ENCODE measurements at places on chromosomes 12 and 14.

DNA sequence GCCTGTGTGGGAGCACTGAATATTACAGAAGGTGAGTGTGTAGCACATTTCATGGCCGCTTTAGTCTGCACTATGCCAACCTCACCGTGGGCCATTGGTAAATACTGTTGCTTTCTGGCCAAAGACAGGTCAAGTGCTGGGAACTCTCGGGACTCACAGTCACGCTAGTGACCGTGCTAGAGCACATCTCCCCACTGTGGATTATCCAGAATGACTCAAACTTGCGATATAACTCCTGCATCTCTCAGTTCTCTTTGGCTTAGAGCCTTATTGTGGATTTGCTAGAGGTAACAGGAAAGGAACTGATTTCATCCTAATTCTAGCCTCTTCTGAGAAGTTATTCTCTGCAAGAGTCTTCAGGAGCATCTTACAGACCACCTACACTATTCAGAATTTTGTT lies 86.5 kb downstream of the DAD1 start:
- no peaks in the 10 kb centered on the region for H3K27me3 ChIP-seq
- no peaks in the 10 kb centered on the region for H3K36me3 ChIP-seq
- no peak overlapping the region for H3K27ac ChIP-seq
- DNase-seq = no peak
- no peak overlapping the region for H3K4me3 ChIP-seq

DNA sequence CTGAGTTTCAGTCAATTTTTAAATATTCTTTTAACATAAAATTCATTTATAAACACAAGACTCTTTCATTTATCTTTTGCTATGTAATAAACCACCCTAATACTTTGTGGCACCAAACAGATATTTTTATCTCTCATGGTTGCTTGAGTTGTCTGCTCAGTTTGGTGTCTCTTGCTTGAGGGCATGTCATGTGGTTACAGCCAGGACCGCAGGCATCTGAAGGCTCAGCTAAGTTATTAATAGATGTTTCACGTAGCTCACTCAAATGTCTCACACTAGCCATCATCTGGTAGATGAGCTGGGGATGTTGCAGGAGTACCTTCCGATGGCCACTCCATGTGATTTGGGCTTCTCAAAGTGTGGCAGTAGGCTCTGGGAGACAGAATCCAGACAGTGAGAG lies 597.8 kb downstream of the ETNK1 start:
- no peak overlapping the region for H3K27ac ChIP-seq
- no peaks in the 10 kb centered on the region for H3K27me3 ChIP-seq
- no peaks in the 10 kb centered on the region for H3K36me3 ChIP-seq
- no peak for DNase-seq
- H3K4me1 ChIP-seq = no peaks in the 10 kb centered on the region
- no peak overlapping the region for H3K4me3 ChIP-seq

- H3K27me3 ChIP-seq = no peaks in the 10 kb centered on the region
- no peak overlapping the region for H3K4me3 ChIP-seq
- no peaks in the 10 kb centered on the region for H3K36me3 ChIP-seq
- H3K27ac ChIP-seq = no peak overlapping the region
These were observed 923.5 kb downstream of the BCL11B start for GRCh38 chr14:98348505-98348904.

DNA sequence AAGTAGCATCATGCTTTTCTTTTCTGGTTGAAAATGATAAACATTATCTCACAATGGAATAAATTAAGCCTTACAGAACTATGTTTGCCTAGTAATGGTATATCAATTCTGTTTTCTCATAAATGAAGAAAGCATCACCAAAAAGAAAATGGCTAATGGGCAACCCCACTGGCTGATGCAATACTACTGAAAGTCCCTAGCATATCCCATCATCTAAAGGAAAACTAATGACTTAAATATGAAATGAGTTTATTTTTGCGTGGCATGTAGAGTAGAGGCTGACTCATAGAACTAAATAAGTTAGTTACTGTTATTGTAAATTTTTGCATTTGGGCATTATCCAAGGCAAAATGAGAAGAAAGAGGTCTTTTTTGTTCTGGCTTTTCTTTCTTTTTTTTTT lies 1156.3 kb upstream of the SEL1L start:
- H3K27ac ChIP-seq = no peak overlapping the region
- no peaks in the 10 kb centered on the region for H3K4me1 ChIP-seq
- H3K36me3 ChIP-seq = no peaks in the 10 kb centered on the region
- no peak for DNase-seq
- no peaks in the 10 kb centered on the region for H3K27me3 ChIP-seq

- DNase-seq = no peak
- no peak overlapping the region for H3K27ac ChIP-seq
- H3K4me3 ChIP-seq = no peak overlapping the region
- H3K27me3 ChIP-seq = no peaks in the 10 kb centered on the region
- H3K36me3 ChIP-seq = no peaks in the 10 kb centered on the region
These were observed 162.6 kb upstream of the PLEKHA5 start for GRCh38 chr12:18966954-18967353.

DNA sequence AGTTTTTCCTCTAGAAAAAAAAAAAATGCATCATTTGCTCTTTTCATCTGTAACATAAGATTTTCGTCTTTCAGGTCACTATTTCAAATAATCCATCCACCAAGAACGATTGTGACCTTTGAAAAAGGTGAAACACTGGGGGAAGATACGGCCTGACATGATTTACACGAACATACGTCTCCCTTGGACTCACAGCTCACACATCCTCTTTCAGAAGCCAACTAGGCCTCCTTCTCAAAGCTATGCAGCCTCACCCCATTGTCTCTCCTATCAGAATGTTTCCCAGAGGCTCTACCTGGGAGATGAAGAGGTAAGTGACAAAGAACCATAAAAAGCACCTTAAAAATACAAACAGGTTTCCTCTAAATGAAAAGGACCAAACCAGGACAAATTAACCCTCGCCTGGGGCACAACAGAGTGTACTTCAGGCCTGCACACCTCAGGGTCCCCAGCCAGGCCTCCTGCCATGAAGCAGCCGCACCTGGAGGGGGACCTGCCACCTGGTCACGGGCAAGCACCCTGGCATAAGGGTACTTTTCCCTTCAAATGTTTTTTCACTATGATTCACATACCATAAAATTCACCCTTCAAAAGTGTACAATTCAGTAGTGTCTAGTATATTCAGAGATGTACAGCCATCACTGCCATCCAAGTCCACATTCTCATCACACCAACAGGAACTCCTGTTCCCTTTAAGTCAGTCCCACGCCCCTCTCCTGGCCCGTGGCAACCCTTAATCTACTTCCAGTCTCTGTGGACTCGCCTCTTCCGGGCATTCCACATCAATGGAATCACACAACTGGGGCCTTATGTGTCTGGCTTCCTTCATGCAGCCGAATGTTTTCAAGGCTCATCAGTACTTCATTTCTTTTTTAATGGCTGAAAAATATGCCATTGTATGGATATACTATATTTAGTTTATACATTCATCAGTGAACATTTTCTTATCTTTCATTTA lies 5.4 kb downstream of the SLC15A4 start:
- no peaks in the 10 kb centered on the region for H3K36me3 ChIP-seq
- H3K4me1 ChIP-seq = peaks cover 48% of the 10 kb centered on the region
- H3K4me3 ChIP-seq = no peak overlapping the region
- DNase-seq = no peak

DNA sequence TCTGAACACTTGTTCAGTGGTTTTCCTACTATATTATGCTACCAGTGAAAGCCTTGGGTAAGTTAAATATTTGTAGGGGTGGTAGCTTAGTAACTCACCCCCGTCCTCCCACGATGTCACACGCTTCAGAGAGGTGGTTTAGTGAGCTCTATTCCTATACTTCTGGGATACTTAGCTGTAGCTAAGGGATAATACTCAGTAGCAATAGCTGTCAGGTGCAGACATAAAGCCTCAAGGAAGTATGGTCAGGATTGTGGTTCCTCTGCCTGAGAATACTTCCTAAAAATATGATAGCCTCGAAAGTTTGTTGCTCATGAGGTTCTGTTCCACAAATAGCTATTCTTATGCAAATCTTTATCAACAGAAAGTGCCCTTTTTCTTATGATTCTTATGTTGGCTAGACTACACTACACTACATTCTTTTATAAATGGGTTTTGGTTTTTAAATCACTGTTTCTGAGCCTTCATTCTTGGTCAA lies 11.9 kb downstream of the DLST start:
- H3K27ac ChIP-seq = no peak overlapping the region
- no peaks in the 10 kb centered on the region for H3K27me3 ChIP-seq
- no peaks in the 10 kb centered on the region for H3K4me1 ChIP-seq
- no peak for DNase-seq
- peaks cover 78% of the 10 kb centered on the region for H3K36me3 ChIP-seq

DNA sequence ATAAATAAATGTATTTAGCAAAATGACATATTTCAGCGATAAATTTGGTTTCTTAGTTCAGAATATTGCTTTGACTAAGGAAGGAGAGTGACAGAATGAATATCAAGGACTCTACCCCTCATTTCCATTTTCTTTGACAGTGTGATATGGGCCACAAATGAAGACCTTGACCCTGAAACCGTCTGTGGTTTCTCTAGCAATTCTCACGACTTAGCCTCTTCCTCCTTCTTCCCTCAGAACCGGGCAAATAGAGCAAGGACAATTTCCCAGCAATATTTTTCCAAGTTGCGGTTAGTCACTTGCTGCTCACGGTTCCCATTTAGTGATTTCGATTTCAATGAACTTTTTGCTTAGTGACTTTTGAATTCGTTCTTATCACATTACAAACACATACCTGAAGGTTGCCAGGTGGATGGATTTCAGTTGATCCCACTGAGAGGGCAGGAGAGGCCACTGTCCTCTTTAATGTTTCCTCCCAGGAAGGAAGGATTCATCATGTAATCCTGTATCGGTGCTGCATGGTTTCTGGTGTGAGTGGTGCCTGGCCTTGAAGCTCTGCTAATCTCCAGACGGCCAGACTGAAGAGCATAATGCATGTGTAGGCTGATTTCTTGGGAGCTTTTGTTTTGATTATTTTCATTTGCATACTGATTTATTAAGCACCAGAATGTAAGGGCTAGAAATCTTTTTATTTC lies 77.6 kb downstream of the CHST11 start:
- H3K4me3 ChIP-seq = no peak overlapping the region
- H3K36me3 ChIP-seq = no peaks in the 10 kb centered on the region

DNA sequence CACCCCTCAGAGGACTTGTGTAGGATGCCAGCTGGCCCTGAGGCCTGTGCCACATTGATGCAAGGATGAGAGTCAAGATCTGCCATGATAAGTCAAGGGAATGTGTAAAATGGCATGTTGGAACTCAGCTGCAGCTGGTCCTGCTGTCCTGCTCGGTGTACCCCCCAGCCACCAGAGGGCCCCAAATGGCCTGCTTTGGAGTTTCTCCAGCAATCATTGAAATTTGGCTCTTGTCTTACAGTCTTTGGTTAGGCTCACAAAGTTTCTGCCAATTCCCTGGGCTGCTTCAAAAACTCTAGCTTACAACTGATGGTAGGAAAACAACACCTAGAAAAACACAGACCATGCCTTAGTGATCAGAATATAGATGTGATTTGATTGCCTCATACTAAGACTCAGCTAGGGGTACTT lies 76.8 kb downstream of the HSD17B6 start:
- no peaks in the 10 kb centered on the region for H3K36me3 ChIP-seq
- peaks cover 57% of the 10 kb centered on the region for H3K4me1 ChIP-seq
- peak; percentile 63 for DNase-seq
- no peaks in the 10 kb centered on the region for H3K27me3 ChIP-seq
- H3K4me3 ChIP-seq = no peak overlapping the region
- peak overlapping the region; percentile 14 for H3K27ac ChIP-seq
